GM18507 (cell line): ENCODE measurements at places on chromosomes 3 and 15.

DNA sequence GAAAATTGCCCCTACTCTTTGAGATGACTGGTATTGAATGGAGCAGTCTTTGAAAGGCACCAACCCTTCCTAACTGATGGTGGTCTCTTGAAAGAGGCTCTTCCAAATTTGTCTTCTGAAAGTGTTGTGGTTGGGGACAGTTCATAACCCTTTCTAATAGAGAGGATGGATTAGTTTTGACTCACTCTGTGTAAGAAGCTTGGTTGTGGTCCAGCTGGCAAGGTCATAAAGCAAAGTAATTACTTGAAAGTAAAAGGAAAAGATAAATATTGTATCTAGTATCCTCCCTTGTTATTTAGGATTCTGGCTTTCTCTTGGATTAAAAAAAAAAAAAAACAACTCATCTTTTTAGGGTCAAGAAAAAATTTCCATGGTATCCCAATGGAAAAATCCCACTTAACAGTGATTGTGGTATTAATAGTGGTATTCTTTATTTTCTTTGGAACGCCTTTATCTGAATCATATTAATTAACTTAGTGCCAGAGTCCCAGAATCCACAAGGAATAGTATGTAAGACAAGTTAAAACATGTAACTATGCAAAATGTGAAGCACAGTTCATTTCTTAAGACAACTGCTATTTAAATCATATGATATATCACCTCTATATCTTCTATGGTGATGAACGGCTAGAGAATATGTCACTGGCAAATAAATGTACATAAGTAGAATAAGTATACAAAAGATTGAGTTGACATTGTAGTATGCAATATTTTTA is 469.3 kb upstream of the CDIN1 start:
- no peak for DNase-seq

GRCh38 chr3:158737410-158737809 is 5.2 kb upstream of the RARRES1 start:
- no peak for DNase-seq

GRCh38 chr15:68829068-68829467 is 8.4 kb upstream of the ANP32A start:
- DNase-seq: no peak

DNA sequence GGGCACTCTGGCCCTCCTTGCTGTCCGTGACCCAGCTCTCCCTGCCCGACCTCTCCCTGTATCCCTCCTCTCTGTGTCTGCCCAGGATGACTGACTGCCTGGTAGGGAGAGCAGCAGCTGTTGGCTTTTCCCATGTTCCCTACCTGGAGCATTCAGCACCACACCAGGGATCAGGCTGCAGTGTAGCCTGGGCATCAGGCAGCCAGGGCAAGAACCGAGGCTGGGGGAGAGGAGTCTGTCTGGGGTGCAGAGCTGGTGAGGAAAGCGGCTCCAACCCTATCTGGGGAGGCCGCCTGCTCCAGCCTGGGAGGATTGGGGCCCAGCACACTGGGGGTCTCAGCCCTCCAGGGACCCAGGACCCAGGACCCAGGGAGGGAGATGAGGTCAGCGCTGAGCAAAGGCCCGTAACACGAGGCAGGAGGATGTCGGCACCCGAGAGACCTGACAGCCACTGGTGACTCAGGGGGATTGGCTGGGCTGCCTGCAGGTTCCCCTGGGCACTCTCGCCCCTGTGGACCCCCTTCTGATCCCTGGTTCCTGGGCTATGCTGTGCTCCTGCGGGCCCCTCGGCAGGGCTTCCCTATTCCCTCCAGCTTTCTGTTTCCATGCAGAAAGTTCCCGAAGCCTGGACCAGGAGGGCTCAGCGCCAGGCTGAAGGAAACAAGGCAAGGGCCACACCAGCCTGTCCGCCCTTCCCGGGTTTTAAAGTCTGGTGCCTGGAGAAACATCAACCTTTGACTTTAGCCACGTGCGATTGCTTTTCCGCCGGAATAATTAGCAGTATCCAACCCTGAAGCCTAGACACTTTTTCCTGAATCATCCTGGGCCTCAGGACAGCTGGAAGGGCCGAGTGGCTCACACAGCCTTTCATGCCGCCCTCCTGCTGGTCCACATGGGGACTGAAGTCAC is 128.2 kb upstream of the MEF2A start:
- DNase-seq: no peak

GRCh38 chr15:87722941-87723691 is 533.4 kb downstream of the NTRK3 start:
- no peak for DNase-seq

DNA sequence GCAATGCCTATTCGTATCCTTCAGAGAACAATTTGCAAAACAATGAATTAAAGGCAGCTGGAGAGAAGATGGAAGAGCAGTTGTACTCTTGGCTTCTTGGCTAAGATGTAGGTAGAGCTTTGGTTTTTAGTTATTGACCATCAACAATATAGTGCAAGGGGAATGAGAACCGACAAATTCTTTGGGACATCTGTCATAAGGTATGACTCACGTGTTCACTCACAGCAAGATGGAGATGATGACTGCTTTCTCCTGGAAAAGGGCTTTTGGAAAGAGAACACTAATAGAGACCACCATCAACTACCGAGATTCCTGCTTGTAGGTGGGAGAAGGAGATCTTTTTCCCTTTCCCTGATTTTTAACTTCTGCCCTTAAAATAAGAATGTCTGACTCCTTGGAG is 234.9 kb downstream of the NTRK3 start:
- DNase-seq: no peak

DNA sequence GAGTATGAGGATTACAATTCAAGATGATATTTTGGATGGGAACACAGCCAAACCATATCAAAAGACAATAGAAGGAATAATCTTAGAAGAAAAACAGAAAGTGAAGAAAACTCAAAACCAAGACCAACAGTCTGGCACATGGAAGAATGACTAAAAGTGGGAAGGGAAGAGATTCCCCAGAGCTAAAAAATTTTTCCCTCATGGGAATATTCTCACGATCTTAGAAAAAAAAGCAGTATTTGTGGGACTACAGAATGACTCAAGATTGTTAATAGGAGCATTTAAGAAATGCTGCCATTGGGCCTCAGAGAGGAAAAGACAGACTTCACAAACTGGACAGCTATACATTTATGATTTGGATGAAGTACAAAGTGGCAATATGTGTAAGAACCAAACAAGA is 18.3 kb downstream of the OSTN start:
- no peak for DNase-seq

DNA sequence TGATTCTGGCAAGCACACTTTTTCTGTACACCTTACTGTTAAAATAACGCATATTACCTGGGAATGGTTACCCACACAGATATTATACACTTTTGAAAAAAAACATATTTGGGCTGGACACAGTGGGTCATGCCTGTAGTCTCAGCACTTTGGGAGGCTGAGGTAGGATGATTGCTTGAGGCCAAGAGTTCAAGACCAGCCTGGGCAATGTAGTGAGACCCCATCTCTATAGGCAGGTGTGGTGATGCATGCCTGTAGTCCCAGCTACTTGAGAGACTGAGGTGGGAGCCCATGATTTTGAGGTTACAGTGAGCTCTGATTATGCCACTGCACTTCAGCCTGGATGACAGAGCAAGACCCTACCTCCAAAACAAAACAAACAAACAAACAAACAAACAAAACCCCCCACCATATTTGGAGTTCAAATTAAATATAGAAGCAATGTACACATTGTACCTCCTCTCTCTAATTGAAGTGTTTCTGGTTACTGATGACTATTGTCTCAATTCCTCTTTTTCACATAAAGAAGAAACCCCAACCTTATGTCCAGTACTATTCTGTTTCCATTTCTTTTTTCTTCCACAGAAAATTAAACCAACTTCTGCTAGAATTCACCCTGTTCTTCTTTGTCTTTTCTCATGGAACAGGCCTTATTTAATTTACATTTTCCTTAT is 152.6 kb upstream of the UMPS start:
- peak; percentile 18 for DNase-seq

DNA sequence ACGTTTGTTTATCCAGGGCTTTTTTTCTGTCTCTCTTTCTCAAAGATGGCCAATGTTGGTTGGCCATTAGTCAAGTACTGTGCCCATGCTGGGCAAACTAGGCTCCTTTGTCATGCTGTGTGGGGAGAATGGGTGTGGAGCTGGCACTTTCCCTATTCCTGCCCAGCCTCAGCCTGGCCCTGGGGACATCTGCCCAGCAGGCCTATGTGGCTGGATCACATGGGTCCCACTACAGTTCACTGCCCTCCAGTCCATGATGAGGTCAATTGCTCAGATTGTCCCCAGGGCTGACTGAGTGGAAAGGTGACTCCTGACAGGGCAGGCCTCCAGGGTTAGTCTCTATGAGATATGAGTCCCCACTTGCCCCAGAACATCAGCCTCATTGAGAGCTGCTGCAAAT is 54.4 kb upstream of the HERC1 start:
- DNase-seq: no peak

DNA sequence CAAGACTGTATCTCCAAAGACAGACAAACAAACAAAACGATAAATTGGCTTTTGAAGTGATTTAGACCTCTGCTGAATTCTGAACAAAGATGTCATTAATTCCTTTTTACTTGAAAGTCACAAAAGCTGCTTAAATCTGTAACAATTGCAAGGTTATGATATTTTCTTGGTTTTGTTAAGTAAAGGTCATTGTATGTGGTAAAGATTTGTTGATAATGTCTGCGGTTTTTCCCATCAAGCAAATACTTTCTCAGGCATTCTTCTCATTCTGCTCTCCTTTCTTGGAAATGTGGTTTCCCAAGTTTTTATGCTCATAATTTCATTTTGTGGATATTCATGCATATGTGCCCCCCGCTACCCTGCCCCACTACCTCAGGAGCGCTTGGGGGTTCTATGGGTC is 116.5 kb downstream of the SLMAP start:
- no peak for DNase-seq

DNA sequence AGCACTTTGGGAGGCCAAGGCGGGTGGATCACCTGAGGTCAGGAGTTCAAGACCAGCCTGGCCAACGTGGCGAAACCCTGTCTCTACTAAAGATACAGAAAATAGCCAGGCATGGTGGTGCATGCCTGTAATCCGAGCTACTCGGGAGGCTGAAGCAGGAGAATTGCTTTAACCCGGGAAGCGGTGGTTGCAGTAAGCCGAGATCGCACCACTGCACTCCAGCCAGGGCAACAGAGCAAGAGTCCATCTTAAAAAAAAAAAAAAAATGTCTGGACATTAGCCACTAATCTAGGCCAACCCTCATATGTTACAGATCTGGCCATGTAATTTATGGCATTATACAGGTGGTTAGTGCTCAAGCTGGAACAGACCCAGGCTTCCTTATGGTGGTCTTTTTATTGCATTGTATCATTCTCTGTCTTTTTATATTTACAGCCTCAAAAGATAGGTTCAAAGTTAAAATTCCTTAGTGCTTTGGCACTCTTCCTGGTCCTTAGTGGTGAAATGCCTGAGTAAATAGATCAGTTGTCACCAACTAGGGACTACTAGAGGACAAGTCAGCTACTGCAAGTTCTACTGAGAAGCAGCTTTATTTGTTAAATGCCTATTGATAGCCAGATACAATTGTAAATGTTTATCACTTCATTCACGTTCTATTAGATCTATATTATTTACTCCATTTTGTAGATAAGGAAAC is 16.0 kb downstream of the STARD9 start:
- no peak for DNase-seq

DNA sequence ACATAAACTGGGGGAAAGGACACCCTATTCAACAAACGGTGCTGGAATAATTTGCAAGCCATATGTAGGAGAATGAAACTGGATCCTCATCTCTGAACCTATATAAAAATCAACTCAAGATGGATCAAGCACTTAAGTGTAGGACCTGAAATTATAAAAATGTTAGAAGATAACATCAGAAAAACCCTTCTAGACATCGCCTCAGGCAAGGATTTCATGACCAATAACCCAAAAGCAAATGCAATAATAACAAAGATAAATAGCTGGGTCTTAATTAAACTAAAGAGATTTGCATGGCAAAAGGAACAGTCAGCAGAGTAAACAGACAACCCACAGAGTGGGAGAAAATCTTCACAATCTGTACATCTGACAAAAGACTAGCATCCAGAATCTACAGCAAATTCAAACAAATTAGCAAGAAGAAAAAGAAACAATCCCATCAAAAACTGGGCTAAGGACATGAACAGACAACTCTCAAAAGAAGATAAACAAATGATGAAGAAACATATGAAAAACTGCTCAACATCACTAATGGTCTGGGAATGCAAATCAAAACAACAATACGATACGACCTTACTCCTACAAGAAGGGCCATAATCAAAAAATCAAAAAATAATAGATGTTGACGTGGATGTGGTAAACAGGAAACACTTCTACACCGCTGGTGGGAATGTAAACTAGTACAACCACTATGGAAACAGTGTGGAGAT is 408.7 kb downstream of the CNTN6 start:
- no peak for DNase-seq

GRCh38 chr3:82015241-82015640 is 253.8 kb upstream of the GBE1 start:
- no peak for DNase-seq

GRCh38 chr3:74808506-74809275 is 194.2 kb upstream of the CNTN3 start:
- DNase-seq: no peak

- no peak for DNase-seq
These were observed 57.5 kb downstream of the IGSF11 start for GRCh38 chr3:118977118-118977517.

DNA sequence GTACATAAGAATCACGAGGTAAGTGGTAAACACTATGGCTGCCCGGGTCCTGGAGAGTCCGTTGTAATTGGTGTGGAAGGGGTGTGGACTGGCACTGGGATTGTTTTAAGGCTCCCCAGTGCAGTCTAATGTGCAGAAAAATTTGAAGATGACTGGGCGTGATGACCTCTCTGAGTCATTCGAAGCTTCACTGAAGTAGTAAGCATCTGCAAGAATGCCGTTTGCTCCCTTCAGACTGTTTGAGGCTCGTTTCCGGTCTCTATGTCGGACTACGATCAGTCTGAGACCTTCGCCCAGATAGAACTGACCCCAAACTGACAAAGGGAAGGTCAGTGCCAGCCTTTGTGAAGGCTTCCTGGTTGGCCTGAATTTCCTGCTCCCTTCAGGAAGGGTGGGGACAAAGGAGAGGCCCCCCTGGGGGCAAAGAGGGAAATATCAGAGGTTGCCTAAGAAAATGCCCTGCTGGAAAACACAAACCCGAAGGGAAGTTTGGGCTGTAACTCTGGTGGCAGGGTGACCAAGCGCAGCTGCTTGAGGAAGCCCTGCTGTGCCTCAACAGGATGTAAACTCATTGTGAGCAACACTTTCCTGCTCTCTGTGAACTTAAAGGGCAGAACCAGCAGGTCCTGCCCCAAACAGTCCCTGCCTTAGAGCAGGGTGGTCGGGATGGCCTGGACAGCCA is 34.6 kb downstream of the BTD start:
- DNase-seq: no peak

- DNase-seq: no peak
These were observed 26.7 kb downstream of the PIK3CA start for GRCh38 chr3:179174898-179175297.

- no peak for DNase-seq
These were observed 44.4 kb upstream of the PSMD6 start for GRCh38 chr3:64067506-64068346.
